ENCODE measurements at places on chromosomes 11 and 22.

GRCh38 chr11:76049511-76049910 lies 156.8 kb downstream of the WNT11 start:
- no peak for DNase-seq

GRCh38 chr11:121323046-121323607 lies 30.6 kb downstream of the SC5D start:
- no peak for DNase-seq

DNA sequence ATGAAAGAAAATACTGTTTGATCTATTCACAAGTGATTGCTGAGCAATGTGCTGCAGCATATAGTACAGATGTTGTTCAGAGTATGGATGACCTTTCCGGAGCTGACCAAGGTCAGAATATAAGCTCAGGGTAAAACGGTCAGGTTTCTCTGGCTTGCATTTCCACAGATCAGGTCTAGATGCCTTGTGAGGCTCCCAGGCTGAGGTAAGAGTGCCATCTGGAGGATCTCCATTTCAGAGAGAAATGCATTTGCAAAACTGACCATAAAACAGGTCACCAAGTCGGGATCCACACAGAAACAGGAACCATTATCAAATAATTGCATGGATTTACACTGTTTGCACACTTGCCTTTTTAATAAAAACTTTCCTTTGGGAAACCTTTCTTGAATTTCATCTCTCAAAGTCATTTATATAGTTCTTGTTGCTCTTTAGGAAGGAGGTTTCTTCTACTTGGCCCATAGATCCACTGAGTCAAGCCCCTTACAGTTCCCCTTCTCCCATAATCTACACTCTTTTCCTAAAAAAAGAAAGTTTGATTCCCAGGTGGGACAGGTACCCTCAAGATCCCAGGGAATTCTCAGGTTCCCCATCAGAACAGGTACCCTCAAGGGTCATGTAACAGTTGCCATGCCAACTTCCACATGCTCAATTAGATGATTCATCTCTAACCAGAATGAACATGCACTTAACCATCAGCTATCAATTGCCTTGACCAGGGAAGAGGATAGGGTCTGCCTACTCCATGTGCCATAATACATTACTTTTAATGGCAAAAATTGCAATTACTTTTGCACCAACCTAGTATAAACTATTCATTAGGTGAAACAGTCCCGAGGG lies 25.0 kb upstream of the TMPRSS5 start:
- peak; percentile 23 for DNase-seq

DNA sequence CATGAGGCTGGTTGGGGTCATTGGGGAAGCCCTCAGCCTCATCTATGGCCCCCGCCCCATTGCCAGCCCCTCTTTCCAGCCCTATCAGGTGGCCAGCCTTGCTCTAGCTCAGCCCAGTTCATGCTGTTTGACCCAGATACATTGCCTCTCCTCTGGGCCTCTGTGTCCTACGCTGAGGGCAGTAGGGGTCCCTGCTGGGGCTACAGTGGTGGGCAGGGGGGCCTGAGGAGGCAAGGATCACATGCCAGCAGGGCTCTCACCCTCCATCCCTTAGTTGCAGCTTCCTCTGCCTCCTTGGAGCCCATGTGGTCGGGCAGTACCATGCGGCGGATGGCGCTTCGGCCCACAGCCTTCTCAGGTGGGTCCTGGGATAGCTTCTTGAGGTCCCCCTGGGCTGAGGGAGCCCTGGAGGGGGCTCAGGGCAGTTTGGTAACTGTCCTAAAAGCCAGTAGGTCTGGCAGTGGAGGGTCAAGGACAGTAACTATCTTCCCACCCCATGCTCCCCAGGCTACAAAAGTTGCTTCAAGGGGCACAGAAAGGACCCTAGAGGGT lies 19.2 kb downstream of the EMID1 start:
- no peak for DNase-seq

- no peak for DNase-seq
Observed at GRCh38 chr11:65643971-65644370, 6.1 kb downstream of the SIPA1 start.

- DNase-seq, result no peak
Observed at GRCh38 chr22:33875316-33875715, 45.0 kb downstream of the LARGE1 start.

- no peak for DNase-seq
Observed at GRCh38 chr11:107179829-107180228, 161.6 kb upstream of the GUCY1A2 start.

DNA sequence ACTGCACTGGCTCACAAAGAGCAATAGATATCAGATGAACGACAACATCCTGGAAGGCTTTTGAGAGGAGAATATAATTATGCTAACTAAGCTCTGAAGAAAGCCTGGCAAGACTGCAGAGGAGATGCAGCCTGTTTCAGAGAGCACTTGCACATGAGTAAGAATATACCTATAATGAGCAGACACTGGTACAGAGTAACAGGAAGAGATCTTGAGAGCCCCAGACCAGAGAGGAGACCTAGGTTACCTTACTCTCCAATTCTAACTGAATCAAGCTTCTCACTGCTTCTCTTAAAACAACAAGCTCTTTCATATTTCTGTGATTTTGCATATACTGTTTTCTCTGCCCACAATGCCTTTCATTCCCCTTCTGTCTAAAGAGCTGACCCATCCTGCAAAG lies 66.5 kb downstream of the FAM168A start:
- DNase-seq, result no peak

- DNase-seq, result no peak
Observed at GRCh38 chr11:10731064-10731680, 19.9 kb upstream of the CTR9 start.

Measured in COLO829 (cell line).